NCI-H1436 treated with DMSO at 0.1 percent for 48 hours (cell line): ENCODE measurements at places on chromosomes 1 and 21.

- no peak for DNase-seq
Observed at GRCh38 chr1:108121358-108122143, 78.6 kb downstream of the SLC25A24 start.

- no peak for DNase-seq
Observed at GRCh38 chr1:37764414-37764825, 500 bp downstream of the EPHA10 start.

GRCh38 chr1:240691501-240691900 lies 79.5 kb upstream of the GREM2 start:
- DNase-seq = no peak

DNA sequence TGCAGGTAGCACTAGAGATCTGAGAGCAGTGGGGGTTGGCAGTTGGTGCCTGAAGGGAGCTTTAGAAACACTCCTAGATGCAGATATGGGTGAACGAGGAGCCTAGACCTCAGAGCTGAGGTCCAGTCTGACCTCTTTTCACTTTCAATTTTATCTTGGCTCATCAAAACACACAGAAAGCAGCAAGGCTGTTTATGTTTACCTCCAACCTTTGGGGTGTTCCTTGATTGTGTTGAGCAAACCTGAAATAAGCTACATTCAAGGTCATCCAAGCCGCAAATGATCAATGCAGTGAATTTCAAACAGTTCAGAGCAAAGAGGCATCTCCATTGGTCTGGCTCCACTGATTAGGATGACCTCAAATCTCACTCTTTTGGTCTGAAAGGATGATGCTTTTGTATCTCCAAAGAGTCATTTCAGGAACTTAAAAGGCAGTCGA lies 1.3 kb downstream of the LY9 start:
- DNase-seq = no peak

GRCh38 chr21:20998456-20998789 lies 214 bp downstream of the NCAM2 start:
- DNase-seq = no peak

DNA sequence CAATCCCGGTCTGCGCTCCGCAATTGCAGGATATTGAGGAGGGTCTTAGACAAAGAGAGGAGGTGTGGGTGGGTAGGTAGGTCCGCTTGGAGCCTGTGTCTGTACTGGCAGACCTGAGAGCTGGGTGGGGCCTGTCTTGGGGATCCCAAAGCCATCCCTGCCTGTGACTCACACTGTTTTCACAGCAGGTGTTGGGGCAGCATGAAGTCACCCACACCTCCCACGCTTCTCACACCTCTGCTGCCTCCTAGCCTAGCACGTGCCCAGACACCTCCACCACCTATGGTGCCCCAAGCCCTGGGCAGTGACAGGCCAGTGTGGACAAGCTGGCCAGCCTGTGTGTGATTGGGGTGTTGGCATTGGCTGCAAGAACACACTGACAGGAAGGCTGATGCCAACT lies 65.7 kb upstream of the ECE1 start:
- no peak for DNase-seq

DNA sequence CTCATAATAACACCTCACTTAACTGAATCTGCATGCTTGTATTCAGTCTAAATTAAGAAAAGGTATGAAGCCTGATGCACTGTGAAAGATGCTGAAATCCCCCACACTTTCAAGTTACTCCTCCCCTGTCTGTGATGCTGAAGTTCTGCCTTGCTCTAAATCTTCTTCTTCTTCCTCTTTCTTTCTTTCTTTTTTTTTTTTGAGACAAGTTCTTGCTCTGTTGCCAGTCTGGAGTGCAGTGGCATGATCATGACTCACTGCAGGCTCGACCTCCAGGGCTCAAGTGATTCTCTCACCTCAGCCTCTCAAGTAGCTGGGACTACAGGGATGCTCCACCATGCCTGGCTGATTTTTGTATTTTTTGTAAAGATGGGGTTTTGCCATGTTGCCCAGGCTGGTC lies 231.0 kb upstream of the B3GALT2 start:
- DNase-seq = no peak

- DNase-seq = no peak
Observed at GRCh38 chr1:165616987-165617546, 14.0 kb upstream of the MGST3 start.

DNA sequence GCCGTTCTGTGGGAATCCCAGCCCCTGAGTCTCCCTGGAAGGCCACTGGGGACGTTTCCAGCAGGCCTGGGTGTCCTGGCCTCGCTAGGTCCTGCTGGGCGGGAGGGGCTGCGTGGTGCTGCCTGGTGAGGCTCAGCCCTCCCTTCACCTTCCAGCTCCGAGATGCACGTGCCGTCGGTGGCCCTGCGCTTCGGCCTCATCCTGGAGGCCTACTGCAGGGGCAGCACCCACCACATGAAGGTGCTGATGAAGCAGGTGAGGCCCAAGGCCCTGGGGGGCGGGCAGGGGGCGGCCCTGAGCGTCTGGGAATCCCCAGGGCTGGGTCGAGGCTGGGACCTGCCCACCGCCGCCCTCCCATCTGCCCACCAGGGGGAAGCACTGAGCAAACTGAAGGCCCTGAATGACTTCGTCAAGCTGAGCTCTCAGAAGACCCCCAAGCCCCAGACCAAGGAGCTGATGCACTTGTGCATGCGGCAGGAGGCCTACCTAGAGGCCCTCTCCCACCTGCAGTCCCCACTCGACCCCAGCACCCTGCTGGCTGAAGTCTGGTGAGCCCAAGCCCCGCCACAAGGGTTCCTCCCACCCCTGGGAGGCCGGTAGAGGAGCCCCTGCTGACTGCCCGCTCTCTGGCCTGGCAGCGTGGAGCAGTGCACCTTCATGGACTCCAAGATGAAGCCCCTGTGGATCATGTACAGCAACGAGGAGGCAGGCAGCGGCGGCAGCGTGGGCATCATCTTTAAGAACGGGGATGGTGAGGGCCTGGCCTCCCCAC lies 70.3 kb downstream of the PIK3CD start:
- no peak for DNase-seq

- DNase-seq = no peak
Observed at GRCh38 chr21:39156024-39156423, 27.2 kb downstream of the PSMG1 start.

DNA sequence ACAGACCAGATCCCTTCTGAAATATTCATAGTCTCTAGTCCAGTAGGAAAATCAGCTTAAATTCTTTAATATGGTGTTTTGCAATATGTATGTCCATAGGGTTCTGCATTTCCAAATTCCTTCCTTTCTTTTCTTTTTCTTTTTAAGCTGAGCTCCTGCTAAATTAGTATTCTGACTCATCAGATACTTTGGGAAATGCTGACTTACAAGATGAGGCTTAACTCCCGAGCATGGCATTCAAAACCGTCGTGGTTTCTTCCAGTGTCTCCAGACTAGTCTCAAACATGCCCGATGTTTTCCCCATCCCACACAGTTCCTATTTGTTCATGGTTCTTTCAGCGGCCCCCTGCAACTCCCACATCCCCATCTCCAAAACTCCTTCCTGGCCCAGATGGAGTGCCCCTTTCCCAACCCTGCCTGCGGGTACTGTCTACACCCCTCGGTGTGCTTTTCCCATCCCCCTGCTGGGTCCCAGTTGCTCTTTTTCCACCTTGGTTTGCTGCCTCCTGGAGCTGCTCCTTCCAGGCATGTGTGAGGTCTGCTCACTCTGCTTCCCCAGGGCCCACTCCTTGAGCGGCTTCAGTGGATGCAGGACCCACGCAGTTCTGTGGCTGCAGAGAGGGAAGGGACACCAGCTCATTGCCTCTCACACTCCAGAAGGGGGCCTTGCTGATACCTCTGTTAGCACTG lies 19.5 kb upstream of the ETV3 start:
- DNase-seq = no peak

- no peak for DNase-seq
Observed at GRCh38 chr1:248804771-248805681, 20.7 kb downstream of the SH3BP5L start.

DNA sequence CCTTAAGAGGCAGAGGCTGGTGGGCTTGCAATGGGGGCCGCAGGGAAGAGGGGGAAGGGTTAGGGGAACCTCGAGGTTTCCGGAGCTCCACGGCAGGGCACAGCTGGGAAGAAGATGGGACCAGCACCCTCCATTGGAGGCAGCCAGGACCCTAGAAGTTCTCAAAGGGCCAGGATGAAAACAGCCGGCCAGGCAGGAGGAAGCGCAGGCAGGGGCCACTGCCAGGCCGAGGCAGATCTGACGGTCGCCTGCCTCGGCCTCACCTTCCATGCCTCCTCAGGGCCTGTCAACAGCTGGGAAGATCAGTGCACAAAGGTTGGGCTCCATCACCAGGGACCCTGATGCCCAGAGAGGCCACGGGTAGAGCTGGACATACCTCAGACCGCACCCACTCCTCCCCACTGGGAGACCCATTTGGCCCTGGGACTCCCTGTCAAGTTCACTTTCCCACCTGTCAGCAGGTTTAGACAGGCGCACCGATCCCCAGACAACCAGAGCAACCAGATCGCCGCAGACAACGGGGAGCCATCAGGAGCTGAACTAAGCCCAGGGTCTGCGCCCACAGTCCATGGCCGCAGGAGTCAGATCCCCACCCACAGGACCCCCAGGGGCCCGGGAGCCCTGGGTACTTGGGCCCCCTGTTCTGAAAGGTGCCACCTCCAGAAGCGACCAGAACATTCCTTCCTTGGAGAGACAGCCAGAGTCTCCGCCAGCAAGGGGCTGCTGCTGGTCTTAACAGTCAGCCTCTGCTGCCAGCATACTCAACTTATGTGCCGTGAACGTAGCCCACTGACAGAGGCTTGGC lies 2.2 kb downstream of the SLC19A1 start:
- DNase-seq = no peak
